ENCODE measurements at places on chromosomes 5 and 9. TPM values are rescaled to one million over a fixed set of nuclear protein-coding genes. Genes with fewer than 3 reads are reported as not detected.

DNA sequence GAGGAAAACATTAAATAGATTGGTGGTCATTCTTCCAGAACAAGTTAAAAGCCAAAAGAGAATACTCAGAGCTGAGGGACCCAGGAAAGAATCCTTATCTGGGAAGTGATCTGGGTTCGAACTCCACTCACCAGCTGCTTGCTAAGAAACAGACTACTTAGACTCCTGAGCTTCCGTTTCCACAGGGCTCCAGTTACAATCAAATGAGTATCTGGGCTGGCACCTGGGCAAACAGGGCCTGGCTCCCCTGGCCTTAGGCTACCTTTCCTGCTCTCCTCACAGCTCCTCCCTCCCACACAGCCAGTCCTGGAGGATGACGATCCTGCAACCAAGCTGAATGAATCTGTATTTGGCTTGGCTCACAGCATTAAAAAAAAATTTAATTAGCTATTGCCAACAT is 2.5 kb downstream of the MAPK9 start:
- H3K4me3 ChIP-seq = no peak overlapping the region
- H3K27me3 ChIP-seq = no peaks in the 10 kb centered on the region
- no peak overlapping the region for H3K27ac ChIP-seq

IFNA21 gene
- not detected for total RNA-seq

- no peaks in the 10 kb centered on the region for H3K27me3 ChIP-seq
- no peak for DNase-seq
- H3K27ac ChIP-seq = no peak overlapping the region
- no peaks in the 10 kb centered on the region for H3K4me1 ChIP-seq
- no peaks in the 10 kb centered on the region for H3K36me3 ChIP-seq
These were observed 39.1 kb upstream of the GZMA start for GRCh38 chr5:55063220-55063863.

DMRT3 gene
- total RNA-seq = not detected

RETREG1 gene
- total RNA-seq = 0.43 TPM

DNA sequence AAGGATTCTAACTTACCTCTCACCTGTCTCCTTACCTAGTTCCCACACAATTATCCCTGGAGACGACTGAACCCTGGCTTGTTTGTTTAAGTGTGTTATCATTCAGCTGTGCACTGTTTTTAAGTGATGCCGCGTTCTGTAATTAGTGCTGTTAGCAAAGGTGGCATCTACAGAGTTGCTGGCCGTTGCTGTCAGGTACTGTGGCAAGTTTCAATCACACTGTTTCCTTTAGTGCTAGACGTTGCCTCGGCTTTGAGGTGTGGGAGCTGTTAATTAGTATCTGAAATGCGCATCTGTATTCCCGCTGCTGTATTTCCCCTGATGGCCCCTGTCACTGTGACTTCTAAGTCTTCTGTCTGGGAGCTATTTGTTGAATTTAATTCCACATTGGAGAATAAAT is 193.8 kb upstream of the GAS1 start:
- H3K4me3 ChIP-seq = no peak overlapping the region
- no peak overlapping the region for H3K27ac ChIP-seq
- no peaks in the 10 kb centered on the region for H3K27me3 ChIP-seq
- H3K36me3 ChIP-seq = no peaks in the 10 kb centered on the region
- DNase-seq = no peak

- H3K27me3 ChIP-seq = no peaks in the 10 kb centered on the region
- H3K4me3 ChIP-seq = no peak overlapping the region
- no peaks in the 10 kb centered on the region for H3K4me1 ChIP-seq
These were observed 933.4 kb upstream of the PTPRD start for GRCh38 chr9:11546231-11546630.

INSL4 gene
- not detected for total RNA-seq

ZNF782 gene
- total RNA-seq = 12.4 TPM

ARL10 gene
- 3.0 TPM for total RNA-seq

DNA sequence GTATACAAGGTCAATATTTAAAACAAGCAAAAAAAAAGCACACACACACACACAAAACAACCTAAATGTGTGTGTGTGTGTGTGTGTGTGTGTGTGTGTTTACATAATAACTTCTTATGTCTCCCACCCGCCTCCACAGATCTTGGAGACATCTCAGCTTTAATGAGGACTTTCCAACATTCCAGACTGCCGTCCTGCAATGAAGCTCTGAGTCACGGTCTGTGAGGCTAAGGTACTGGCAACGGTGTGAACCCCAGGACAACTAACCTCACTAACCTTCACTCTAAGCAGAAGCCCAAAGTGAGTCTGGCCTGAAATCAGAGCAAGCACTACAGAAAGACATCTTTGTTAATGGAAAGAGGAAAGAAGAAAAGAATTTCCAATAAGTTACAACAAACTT is 22.3 kb downstream of the ZNF474 start:
- H3K4me3 ChIP-seq = no peak overlapping the region
- no peaks in the 10 kb centered on the region for H3K27me3 ChIP-seq
- H3K27ac ChIP-seq = no peak overlapping the region
- H3K4me1 ChIP-seq = no peaks in the 10 kb centered on the region

DNA sequence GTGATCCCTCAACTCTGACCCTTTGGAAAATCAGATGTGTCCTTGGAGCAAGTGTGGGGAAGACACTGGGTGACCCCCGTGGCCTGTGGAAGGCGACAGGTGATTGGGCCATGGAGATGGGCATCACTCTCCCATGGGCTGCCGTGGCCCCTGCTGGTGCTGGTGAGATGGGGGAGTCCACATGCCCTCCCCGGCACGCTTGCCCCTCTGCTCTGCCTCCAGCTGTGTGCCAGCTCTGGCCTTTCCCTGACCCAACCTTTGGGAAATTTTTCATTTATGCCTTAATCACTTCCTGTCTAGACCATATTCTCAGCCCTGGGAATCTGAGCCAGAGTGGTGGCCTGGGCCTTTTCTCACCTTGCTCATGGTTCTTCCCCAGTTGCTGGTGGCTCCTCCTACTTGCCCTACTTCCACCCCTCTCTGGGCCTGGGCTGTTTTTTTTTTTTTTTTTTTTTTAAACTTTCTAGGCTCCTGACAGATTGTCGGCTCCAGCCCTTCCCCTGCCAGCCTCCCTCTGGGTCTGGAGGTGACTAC is 56.6 kb downstream of the RGS3 start:
- no peaks in the 10 kb centered on the region for H3K27me3 ChIP-seq
- no peak overlapping the region for H3K4me3 ChIP-seq
- H3K27ac ChIP-seq = peak overlapping the region; percentile 6
- DNase-seq = no peak
- no peaks in the 10 kb centered on the region for H3K36me3 ChIP-seq

DNA sequence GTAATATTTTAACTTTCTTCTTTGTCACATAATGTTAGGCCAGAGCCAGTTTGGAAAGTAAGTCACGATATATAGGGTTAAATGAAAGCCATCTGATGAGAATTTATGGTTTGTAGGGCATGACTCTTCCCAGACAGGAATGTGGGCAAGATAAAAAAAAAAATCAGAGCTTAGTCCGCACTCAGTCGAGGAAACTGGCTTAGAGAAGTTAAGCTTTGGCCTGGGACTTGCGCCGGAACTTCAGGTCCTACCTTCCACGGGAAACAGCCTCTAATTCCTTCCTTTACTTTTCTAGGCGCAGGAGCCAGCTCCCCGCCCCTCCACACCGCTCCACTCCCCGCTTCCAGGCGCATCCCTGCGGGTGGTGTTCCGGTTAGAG is 475 bp downstream of the DDX31 start:
- peak overlapping the region; percentile 89 for H3K27ac ChIP-seq
- H3K27me3 ChIP-seq = no peaks in the 10 kb centered on the region
- H3K36me3 ChIP-seq = no peaks in the 10 kb centered on the region
- peaks cover 16% of the 10 kb centered on the region for H3K4me1 ChIP-seq
- DNase-seq = peak; percentile 82

GRCh38 chr5:157590478-157590877 is 14.9 kb upstream of the ADAM19 start:
- H3K36me3 ChIP-seq = no peaks in the 10 kb centered on the region
- no peaks in the 10 kb centered on the region for H3K4me1 ChIP-seq
- H3K4me3 ChIP-seq = no peak overlapping the region
- no peak for DNase-seq
- no peaks in the 10 kb centered on the region for H3K27me3 ChIP-seq

TAF11L5 gene
- not detected for total RNA-seq

DNA sequence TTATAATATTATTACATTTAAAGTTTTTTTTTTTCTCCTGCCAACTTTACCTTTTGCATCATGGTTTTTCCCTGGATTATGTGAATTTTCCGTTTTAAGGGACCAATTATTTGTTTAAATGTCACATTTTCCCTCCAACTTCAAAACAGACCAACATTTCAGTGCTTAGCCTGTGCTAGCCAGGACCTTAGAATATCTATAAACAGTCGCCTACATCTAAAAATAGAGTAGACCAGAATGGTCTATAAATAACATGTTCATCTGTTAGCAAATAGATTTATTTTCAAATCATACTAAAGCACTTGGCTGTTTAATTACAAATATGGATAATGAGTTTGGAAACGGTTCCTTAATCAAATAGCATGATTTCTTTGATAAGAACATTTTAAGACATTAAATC is 192.0 kb downstream of the FBN2 start:
- no peaks in the 10 kb centered on the region for H3K27me3 ChIP-seq
- no peak for DNase-seq
- no peak overlapping the region for H3K4me3 ChIP-seq
- peaks cover 21% of the 10 kb centered on the region for H3K36me3 ChIP-seq

GRCh38 chr5:74040065-74040551 is 414.1 kb downstream of the ARHGEF28 start:
- no peaks in the 10 kb centered on the region for H3K27me3 ChIP-seq
- H3K27ac ChIP-seq = no peak overlapping the region
- no peaks in the 10 kb centered on the region for H3K4me1 ChIP-seq
- no peak overlapping the region for H3K4me3 ChIP-seq
- no peaks in the 10 kb centered on the region for H3K36me3 ChIP-seq
- DNase-seq = peak; percentile 18

POLE3 gene
- 43.5 TPM for total RNA-seq

DNA sequence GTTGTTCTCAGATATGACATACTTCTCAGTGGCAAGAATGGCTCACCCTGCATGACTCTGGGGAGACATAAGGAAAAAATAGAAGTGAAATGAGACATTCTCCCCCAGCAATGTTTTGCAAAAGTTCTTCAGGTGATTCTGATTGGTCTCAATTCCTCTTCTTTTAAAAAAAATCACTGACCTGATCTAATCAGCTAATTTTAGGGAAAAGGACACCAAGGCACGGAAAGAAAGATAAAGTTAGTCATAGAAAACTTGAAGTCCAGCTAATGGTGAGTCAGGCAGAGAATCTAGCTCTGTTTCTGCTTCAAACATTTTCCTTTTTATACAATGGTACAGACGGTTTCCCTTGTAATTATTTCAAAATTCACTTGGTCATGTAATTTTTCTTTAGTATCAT is 1018.9 kb upstream of the ARRDC3 start:
- no peaks in the 10 kb centered on the region for H3K27me3 ChIP-seq
- H3K36me3 ChIP-seq = no peaks in the 10 kb centered on the region
- H3K27ac ChIP-seq = no peak overlapping the region
- no peak for DNase-seq

DNA sequence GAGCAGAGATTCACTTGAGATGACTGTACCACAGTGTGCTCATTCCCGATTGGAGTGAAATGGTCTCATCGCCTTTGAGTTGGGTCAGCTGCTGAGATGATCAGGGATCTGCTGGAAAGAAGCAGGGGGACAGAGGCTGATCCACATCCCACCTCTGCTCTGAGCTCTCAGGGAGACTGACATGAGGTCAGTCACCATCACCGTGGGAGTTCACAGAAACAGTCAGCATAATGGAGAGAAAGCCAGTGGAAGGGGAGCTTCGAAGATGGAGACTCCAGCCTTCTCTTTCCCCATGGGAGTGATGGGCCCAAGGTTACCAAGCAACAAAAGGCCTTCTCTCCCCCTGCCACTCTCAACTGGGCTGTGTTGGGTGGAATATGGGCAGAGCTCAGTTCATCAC is 276.4 kb downstream of the CDK5RAP2 start:
- H3K27ac ChIP-seq = no peak overlapping the region
- no peak overlapping the region for H3K4me3 ChIP-seq
- no peak for DNase-seq
- no peaks in the 10 kb centered on the region for H3K27me3 ChIP-seq

BTNL3 gene
- total RNA-seq = not detected

MGAT1 gene
- 55.8 TPM for total RNA-seq

PCDHGC4 gene
- total RNA-seq = 2.8 TPM

APBA1 gene
- 6.4 TPM for total RNA-seq

RNF183 gene
- not detected for total RNA-seq

DNA sequence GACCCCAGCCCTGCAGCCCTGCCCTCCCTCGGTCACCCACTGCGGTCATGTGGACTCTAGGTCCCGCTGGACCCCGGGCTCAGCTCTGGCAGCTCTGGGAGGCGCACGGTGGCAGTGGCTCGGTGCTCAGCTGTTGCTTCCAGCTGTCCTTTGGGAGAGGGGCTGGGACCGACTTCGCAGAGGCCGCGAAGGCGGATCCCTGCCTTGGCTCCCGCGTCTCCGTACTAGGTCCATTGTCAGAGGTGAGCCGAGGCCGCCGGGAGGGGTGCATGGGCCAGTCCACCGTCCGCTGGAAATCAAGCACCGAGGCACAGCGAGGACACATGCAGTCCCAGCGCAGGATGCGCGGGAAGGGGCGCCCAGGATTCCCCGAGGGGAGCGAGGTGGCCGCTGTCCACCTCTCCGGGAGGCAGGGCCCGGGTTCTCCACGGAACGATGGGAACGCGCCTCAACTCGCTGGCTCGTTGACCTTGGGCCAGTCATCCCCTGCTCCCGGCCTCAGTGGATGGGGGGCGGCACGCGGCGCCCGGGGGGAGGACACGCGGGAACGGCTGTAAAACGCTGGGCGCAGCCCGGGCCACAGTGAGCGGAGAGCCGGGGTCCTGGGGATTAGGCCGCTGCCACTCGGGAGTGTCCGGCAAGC is 732 bp downstream of the GBGT1 start:
- H3K4me1 ChIP-seq = peaks cover 26% of the 10 kb centered on the region
- H3K27ac ChIP-seq = peak overlapping the region; percentile 55
- peak; percentile 44 for DNase-seq
- no peaks in the 10 kb centered on the region for H3K27me3 ChIP-seq

FAM153A gene
- total RNA-seq = 7.7 TPM

GDNF gene
- 0.63 TPM for total RNA-seq

FAM221B gene
- total RNA-seq = not detected

- H3K27ac ChIP-seq = peak overlapping the region; percentile 92
- H3K36me3 ChIP-seq = peaks cover 9% of the 10 kb centered on the region
- DNase-seq = no peak
- H3K4me1 ChIP-seq = peaks cover 25% of the 10 kb centered on the region
- H3K4me3 ChIP-seq = peak overlapping the region; percentile 56
- H3K27me3 ChIP-seq = no peaks in the 10 kb centered on the region
These were observed 1.1 kb downstream of the KDM3B start for GRCh38 chr5:138353560-138354080.
